Glutamatergic neuron (in vitro differentiated cells): ENCODE measurements at places on chromosomes 7 and 10.

DNA sequence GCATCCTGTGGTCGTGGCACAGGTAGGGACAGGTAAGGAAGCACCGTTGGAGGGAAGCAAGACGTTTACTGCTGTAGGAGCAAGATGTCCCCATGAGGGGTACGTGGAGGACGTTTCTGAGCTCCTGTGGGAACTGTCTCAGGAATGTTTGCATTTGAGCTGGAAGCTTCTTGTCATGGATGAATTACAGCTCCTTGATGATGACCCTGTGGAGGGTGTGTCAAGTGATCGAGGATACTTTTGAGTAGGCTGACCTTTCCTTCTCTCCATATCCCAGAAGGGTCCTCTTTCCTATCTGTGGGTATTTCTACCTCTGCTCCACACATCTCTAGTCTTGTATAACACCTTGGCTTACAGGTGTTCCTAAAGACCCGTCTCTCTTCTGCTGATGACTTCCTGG, 94.8 kb downstream of the PFKFB3 start:
- no peak for DNase-seq

- DNase-seq = peak; percentile 36
Observed at GRCh38 chr7:105015390-105015965, 1.5 kb downstream of the KMT2E start.

DNA sequence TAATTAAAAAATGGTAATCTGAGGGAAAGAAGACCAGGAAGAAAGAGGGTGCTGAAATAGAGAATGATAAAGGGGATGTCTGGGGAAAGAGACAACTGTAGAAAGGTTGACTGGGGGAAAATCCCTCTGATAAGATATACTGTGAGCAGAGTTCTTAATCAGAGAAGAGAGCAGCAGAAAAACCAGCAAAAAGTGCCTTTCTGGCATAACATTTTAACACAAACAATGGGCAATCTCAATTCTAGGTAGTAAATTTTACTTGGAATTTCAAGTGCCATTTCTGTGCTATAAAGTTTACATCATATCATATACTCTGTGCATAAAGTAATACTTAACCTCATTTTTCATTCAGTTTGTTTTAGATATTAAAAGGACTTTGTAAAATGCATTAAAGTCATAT, 251.9 kb upstream of the HGF start:
- no peak for DNase-seq

GRCh38 chr7:77661816-77662215, 34.4 kb upstream of the RSBN1L start:
- no peak for DNase-seq

DNA sequence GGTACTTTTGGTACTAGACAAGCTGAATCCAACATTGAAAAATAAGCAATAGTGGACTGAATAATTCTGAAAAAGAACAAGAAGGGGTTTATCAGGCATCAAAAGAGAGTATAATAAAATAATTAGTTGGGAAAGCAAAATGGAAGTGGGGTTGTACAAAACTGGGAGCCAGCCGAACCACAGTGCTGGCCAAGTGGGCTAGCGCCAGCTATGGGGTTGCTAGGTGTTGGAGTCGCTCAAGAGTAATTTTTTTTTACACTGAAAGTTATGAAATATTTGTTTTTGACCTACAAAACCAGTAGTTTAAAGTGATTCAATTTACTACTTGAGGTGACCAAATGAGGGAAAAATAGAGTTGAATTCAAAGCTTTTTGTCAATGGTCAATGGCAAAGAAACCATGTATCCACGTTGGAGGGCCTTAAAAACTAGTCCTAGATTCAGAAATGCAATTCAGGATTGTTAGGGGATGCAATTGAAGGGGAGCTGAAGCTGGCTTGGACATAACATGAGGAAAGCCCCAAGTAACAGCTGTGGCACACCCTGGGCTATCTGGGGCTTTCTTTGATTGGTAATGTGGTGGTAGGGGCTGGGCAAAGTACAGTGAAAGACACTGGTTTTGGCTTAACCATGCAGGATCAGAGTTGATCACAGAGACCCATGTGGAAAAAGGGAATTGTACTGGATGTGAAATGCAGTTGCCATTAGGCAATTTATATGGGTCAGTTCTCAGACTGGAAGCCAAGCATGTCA, 28.3 kb upstream of the MSMB start:
- DNase-seq = no peak

- DNase-seq = no peak
Observed at GRCh38 chr7:155620497-155620896, 24.0 kb upstream of the RBM33 start.

- peak; percentile 43 for DNase-seq
Observed at GRCh38 chr7:14902589-14903067, at the start of gene DGKB. Gene DGKB (minus strand): TSS chr7:14902751.

DNA sequence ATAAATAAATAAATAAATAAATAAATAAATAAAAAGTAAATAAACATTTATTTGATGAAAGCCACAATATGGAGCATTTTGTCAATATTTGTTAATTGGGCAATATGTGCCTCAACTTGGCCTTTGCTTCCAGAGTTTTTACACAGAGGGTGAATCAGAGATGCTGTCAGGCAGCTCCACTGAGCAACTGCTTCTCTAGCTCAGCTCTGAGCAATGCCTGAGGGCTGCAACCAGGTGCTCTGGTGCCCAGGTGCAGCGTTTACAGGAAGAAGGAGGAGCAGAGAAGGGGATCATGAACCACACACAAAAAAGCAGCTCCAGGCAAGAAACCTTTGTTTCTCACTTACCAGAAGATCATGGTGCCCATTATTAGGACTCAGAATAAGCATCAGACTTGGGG, 876.2 kb upstream of the AUTS2 start:
- DNase-seq = no peak

DNA sequence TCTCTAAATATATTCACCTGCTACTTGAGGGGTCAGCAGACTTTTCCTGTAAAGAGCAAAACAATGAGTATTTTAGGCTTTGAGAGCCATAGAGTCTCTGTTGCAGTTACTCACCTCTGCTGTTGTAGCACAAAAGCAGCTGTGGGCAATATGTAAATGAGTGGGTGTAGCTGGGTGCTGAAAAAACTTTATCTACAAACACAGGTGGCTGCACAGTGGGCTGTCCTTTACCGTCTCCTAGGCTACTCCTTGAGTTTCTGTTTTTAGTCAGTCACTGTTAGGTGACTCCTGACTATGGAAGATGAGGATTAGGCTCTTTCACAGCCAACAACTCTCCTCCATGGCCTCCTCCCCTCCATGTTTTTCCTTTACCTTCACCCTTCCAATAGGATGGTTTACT, 286.1 kb upstream of the C7orf33 start:
- DNase-seq = no peak

GRCh38 chr10:91156196-91156595, 64.3 kb upstream of the PCGF5 start:
- no peak for DNase-seq

- peak; percentile 34 for DNase-seq
Observed at GRCh38 chr7:3301831-3302618, 973 bp downstream of the SDK1 start.

DNA sequence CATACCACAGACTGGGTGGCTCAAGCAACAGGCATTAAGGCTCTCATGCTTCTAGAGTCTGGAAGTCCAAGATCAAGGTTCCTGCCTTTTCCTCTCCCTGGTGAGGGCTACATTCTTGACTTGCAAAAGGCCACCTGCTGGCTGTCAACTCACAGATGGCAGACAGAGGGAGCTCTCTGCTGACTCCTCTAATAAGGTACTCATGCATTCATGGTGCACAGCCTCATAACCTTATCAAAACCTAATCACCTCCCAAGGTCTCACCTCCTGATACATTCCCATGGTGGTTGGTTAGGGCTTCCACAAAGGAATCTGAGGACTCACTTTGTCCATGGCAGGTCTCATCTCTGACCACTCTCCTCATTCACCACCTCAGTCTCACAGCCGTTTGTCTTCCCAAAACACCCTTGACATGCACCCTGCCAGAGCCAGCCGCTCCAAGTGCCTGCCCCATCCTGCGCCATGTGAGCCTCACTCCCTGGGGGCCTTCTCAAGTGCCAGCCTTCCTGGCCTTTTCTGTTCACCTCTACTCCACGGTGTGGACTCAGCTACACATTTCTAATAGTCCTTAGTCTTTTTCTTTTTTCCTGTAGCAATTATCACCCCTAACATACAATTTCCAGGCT, 400.3 kb upstream of the ADARB2 start:
- DNase-seq = peak; percentile 33

- DNase-seq = no peak
Observed at GRCh38 chr7:153091477-153091876, 331.9 kb downstream of the ACTR3B start.

- DNase-seq = no peak
Observed at GRCh38 chr7:105580022-105580740, 1.1 kb downstream of the EFCAB10 start.

- no peak for DNase-seq
Observed at GRCh38 chr10:13351340-13351915, 3.3 kb upstream of the SEPHS1 start.

DNA sequence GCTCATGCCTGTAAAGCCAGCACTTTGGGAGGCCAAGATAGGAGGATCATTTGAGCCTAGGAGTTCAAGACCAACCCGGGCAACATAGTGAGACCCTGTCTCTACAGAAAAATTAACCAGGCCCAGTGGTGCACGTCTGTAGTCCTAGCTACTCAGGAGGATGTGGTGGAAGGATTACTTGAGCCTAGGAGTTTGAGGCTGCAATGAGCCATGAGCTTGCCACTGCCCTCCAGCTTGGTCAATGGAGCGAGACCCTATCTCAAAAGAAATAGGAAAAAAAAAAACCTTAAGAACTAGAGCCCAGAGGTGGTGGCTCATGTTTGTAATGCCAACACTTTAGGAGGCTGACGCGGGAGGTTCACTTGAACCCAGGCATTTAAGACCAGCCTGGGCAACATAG, 2.2 kb downstream of the STRA8 start:
- DNase-seq = no peak

DNA sequence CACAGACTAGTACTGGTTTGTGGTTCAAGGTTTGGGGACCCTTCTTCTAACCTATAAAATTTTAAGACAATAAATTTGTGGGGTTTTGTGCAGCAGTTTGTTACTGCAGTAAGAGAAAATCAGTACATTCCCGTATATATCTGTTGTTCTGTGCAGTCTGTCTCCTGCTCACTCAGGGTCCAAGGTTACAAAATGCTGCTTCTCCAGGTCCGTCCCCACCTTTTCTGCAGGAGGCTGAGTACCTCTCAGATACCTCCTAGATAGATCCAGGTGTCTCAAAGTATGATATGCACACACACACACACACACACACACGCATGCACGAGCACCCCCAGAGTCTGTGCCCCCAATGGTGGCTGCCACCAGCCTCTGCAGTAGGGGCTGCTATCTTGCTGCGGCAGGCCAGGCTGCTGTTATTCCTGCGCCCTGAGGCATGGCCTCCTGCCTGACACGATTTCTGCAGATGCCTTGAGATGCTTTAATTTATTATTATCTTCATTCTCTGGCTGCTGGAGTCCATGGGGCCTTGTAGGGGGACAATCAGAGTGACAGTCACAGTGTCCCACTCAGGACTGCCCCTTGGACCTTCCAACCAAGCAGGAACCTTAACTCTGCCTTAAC, 25.2 kb upstream of the ASL start:
- DNase-seq = no peak

- DNase-seq = no peak
Observed at GRCh38 chr10:26612151-26612915, 85.2 kb upstream of the PDSS1 start.

- peak; percentile 94 for DNase-seq
Observed at GRCh38 chr7:70614237-70615045, 517.5 kb upstream of the GALNT17 start.

- DNase-seq = peak; percentile 48
Observed at GRCh38 chr7:64947252-64948000, 43.4 kb downstream of the ZNF117 start.

DNA sequence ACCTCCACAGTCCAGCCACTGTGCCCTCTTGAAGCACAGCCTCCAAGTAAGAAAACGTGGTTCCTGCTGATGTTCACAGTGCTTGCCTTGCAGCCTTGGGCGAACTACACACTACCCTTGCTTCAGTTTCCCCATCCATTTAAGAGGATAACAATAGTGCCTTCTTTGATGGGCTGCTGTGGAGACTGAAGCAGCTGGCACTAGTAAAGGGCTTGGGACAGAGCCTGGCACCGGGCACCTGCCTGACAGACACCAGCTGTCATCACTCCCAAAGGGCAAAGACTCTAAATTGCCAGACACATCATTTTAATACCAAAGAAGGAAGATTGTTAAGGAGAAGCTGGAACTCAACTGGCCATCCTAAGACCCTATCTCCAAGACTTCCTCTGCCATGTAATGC, 3.1 kb upstream of the C10orf90 start:
- no peak for DNase-seq

DNA sequence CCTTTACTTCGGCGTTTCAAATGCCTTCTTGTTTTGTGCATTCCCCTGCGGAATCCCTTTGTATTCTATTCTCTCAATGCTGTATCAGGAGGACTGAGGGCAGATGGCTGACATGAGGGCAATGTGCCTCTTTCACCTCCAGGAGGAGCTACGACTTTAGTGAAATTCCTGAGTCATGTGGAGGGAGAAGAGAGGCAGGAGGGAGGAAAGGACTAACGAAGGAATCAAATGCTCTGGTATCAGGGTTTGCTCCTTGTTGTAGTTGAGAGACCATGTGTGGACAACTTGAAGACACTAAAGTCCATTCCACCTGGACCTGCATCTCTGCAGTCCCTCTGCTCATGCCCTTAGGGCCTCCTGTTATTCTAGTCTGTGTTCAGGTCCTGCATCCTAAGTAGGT, 40.2 kb upstream of the PRSS58 start:
- no peak for DNase-seq

GRCh38 chr10:126203746-126204145, 184.5 kb downstream of the ADAM12 start:
- DNase-seq = no peak

DNA sequence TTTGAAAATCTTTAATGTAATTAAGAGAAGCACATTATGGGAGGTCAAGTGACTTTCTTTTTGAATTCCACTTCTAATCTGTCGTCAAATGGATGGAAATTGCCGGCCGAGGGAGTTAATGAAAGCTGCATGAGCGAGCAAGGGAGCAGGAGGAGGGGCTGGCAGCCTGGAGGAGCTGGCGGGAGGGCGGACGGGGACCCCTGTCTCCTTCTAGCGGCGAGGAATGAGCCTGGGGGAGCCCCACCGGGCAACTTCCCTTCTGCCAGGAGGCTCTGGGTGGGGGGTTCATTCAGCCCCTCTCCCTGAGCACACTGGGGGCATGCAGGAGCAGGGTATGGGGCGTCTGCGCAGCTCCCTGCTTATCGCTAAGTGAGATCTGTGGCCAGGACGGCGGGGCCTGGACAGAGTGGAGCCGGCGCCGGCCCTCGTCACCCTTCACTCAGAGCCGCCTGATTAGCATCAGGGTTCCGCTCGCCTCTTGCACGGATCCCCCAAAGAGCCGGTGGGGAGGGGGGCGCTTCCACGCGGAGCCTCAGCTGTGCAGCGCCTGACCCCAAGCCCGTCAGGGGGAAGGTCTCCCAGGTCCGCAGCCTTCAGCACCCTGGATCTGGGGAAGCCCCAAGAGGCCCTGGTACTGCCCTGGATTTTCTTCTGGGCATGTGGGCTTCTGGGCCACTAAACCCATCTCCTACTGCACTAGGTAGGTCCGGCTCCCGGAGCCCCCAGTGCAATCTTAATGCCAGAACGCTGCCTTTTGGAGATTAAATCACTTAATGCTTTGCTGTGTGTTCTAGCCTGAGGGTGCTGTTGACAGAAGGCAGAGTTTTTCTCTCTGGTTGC, 680.8 kb downstream of the LRMDA start:
- peak; percentile 21 for DNase-seq
